Activated CD4-positive, alpha-beta T cell treated with anti-CD3 and anti-CD28 coated beads for 4 hours (primary cell): ENCODE measurements at places on chromosomes 3 and 15.

GRCh38 chr15:45326741-45327140, 51.6 kb downstream of the GATM start:
- no peak for DNase-seq

DNA sequence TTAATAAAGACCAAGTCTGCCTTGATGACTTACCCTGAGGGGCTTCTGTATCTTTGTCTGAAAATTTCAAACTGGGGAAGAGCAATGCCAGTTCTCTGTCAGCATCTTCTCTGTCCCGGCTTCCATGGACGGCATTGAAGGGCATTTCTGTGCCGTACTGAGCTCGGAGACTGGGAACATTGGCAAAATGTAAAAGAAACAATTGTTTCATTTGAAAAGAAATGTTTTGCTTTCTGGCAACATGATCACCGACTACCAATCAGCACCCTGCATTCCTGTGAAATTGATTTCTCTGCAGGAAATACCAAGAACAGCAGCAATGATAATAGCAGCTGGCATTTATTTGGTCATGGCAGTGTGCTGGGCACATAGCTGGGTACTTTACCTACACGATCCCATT, 26.2 kb downstream of the NME9 start:
- DNase-seq = no peak

- no peak for DNase-seq
These were observed 193.5 kb downstream of the C3orf38 start for GRCh38 chr3:88343264-88343663.

- no peak for DNase-seq
These were observed 106.1 kb downstream of the WDR76 start for GRCh38 chr15:43932907-43933306.

GRCh38 chr3:155791190-155791589, 14.9 kb downstream of the C3orf33 start:
- no peak for DNase-seq

DNA sequence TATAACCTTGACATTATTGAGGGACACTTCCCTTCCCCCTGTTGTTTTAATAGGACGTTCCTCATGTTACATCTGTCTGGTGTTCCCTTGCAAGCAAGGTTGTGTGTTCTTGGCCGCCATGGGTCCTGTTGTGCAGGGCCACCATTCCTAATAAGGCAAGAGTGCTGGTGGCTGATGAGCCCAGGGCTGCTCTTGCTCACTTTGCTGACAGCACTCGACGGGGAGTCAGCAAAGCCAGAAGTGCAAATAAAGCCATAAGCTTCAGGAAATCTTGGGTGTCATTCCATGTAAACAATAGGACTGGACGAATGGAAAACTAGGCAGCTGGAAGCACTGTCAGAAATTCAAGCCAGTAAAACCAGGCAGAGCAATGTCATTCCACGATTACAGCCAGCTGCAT, 75.8 kb downstream of the SQOR start:
- no peak for DNase-seq

DNA sequence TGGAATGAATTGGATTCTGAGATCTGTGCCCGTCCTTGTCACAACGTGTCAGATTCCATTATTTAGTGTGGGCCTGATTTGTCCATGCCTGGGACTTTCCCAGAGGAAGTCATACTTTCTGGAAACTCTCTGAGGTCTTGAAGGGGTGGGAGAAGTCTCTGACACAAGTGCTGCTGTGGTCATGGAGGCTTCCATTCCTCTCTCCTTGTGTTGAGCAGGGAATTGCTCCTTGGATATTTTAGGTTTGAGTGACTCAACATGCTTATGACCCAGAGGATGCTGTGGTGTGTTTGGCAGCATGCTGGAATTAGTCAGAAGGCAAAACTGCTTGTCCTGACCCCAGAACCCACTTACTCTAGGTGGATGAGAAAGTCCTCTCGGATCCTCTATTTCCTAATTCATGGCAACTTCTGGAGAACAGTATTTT, 132.1 kb downstream of the LPP start:
- DNase-seq = no peak
